T-cell (primary cell): ENCODE measurements at places on chromosomes 3 and 15.

GRCh38 chr3:132556508-132557159 lies 40.4 kb upstream of the ACKR4 start:
- no peak for DNase-seq

DNA sequence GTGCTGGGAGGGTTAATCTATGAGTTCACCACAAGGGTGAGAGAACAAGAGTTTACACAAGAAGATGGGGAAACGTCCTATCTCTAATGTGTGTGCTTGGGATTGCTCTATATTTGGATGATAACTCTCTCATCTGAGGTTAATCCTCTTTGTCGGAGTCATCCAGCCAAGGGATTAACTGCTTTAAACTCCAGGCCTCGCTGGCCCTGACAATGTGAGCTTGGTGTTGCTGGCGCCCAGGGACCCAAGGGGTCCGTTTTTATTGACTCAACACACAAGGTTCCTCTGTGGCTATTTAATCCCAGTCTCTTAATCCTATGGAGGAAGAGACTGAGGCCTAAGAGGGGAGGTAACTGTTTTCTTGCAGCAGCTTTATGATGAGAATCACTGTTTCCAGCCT lies 14.2 kb downstream of the SV2B start:
- no peak for DNase-seq

DNA sequence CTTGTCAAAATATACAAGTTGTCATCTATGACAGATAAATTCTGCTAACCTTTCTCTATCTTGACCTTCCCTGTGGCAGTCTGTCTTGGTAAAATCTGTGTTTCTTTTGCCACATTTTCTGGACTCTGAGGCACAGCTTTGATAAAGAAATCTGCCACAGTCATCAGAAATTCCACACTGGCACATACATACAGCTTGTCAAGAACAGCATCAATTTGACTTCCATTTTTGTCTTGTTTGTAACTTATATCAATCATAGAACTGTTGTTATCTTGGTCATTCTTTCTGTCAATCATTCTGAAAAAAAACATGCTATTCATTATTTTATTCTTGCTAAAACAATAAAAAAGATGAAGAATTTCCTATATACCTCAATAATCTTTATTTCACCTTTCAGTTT lies 130.8 kb downstream of the VPS13C start:
- DNase-seq: no peak

GRCh38 chr3:15327941-15328340 lies 4.4 kb downstream of the SH3BP5 start:
- DNase-seq: no peak

DNA sequence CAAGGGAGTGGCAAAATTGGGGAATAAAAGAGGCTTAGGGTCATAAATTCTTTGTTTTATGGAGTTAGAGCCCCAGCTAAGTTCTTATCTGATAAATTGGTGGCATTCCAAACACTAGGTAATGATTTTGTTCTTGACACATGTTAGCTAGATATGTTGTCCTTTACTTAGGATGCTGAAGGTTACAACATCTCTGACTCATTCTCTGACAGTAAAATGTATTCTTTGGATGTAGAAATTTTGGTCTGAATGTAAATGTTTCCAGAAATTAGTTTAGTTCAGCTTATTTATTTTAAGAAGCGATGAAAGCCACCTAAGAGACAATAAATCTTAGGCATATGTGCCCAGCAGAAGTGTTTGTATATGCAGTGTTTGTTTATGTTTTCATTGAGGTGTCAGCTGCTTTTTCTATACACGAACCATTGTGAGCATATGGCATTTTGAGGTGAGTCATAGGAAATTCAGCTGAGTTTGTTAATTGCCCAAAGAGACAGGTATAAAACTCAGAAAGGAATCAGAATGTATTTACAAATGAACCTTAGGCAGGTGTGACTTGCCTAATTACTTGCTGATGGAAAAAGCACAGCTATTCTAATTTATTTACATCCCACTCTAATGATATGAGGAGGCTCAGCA lies 247.7 kb downstream of the AGBL1 start:
- no peak for DNase-seq

DNA sequence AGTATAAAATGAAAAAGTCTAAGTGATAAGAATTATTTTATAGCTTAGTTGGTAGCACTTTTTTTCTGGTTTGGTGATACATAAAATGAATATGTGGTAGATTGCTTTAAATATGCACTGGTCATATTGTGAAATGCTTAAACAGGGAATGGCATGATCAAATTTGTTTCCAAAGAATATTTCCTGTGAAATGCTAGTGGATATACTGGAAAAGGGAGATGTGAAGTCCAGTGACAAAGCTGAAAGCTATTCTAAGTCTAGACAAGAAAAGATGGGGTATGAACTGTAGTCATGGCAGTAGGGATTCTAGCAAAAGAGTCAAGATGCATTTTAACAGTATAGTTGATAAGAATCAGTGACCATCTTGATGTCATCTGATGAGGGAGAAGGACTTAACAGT lies 98.9 kb upstream of the MME start:
- DNase-seq: no peak
